Pons (tissue), 1 donor: ENCODE measurements at places on chromosomes 3 and 15.
A peak's percentile ranks its signal among the peaks of the same experiment; 100 is the strongest.

- peak; percentile 56 for DNase-seq
Observed at GRCh38 chr15:78087951-78088772, 4.2 kb upstream of the SH2D7 start.

- no peak for DNase-seq
Observed at GRCh38 chr3:126448893-126449180, 26.9 kb downstream of the ZXDC start.

DNA sequence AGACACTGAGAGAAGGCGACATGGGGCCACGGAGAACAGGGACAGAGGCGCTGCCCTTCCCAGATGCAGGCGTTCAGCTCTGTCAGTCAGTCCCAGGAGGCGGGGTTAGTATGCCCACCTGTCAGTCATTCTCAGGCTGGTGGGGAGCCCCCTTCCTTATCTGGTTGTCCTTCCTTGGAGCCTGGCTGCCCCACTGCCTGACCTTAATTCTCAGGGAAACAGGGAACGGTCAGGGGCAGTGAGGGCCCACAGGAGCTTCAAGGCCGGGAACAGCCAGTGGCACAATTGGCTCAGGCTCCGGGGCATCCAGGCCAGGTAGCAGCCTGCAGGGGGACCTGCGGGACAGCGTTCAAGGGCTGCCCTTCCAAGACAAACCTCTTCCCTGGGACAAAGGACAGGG, 133.2 kb downstream of the CHSY1 start:
- no peak for DNase-seq

- DNase-seq, result no peak
Observed at GRCh38 chr15:66169023-66169422, 84.5 kb downstream of the MEGF11 start.

GRCh38 chr3:113113361-113113760, 98.0 kb upstream of the BOC start:
- DNase-seq, result no peak

DNA sequence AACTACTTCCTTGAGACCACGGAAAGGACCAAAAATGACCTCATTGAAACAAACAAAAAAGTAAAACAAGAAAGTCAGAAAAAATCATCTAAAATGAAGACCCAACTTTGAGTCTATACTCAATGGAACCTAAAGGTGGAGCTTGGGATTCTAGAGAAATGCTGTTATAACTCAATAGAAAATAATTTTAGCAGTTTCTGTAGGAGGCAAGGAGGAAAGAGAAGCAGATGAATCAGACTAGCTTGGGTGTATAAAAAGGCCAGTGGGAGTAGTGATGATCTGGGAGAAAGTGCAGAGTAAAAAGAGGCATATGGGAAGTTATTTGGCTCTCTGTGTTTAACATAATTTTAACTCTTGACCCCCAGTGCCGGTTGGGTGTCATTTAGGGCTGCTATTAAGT, 94.4 kb downstream of the TMCO5A start:
- DNase-seq, result no peak

GRCh38 chr3:127790882-127791183, 31.5 kb downstream of the MGLL start:
- no peak for DNase-seq

- no peak for DNase-seq
Observed at GRCh38 chr3:101847328-101847727, 2.0 kb upstream of the NFKBIZ start.
